ENCODE measurements at places on chromosomes 12 and 14. TPM values are rescaled to one million over a fixed set of nuclear protein-coding genes. Genes with fewer than 3 reads are reported as not detected.

DNA sequence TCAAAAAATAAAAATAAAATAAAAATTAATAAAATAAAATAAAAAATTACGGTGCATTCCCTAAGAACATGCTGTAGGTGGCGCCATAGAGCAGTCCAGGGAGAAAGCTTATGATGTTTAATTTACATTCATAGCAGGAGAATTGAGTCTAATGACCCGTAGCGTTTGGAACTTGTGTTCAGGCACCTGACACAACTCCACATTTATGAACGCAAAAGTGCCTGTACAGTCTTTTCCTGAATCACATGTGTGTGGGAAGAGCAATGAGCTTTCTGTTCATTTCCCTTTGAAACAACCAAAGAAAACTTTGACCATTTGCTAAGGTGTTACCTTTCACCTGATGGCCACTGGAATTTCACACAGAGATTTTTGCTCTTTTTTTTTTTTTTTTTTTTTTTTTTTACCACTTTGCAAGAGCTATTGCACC is 60.6 kb upstream of the KCNA1 start:
- H3K27ac ChIP-seq = no peak overlapping the region
- peaks cover 32% of the 10 kb centered on the region for H3K27me3 ChIP-seq
- peaks cover 1% of the 10 kb centered on the region for H3K4me1 ChIP-seq
- DNase-seq = no peak
- no peaks in the 10 kb centered on the region for H3K36me3 ChIP-seq

ART4 gene
- not detected for total RNA-seq

GAPDH gene
- total RNA-seq = 4,824 TPM

DNA sequence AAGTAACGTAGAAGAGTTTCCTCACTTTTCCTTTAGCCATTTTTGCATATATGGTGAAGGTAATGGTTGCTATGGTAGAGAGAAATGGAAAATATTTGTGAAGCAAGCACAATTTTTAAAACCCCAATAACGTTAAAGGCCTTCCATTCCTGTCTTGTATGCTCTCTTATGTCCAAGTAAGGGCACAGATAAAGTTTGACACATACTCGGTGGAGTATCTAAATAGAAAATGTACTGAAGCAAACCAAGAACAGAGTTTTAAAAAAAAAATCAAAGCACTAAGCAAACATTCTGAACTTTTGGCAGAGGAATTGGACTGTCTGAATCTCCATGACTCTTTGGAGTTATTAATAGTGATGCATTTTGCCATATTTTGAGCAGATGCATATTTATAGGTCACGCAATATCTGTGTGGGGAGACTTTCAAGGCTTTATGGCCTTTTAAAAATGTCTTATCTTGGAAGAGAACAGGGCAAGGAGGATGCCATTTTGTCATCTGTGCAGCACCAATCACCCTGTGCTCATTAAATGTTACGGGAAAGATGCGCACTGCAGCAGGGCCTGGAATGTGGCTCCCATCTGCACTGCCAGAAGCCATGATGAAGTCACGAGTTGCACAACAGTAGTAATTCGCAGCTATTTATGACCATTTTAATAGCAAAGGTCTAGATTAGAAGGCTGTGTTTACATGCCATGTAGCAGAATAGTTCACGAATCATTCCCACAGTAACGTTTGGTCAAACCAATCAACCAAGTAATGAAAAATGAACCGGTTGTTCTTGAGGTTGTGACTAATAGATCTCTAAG is 23.3 kb upstream of the AMIGO2 start:
- no peaks in the 10 kb centered on the region for H3K27me3 ChIP-seq
- H3K27ac ChIP-seq = no peak overlapping the region
- no peaks in the 10 kb centered on the region for H3K4me1 ChIP-seq
- no peak overlapping the region for H3K4me3 ChIP-seq
- DNase-seq = no peak
- peaks cover 28% of the 10 kb centered on the region for H3K36me3 ChIP-seq

DNA sequence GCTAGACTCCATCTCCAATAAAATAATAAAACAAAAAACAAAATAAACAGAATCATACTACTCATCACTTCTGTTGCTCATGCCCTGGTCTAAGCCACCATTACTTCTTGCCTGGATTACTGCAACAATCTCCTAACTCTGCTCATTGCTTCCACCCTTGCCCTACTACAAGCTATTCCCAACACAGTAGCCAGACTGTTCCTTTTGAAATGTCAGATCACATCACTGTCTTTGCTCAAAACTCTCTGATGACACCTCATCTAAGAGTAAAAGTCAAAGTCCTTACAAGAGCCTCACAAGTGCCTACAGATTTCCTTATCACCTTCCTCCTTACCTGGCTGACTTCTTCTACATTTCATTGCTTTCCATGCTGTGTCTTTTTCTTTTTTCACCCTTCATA is 10.0 kb downstream of the FBXO33 start:
- H3K4me3 ChIP-seq = no peak overlapping the region
- H3K27ac ChIP-seq = no peak overlapping the region
- H3K36me3 ChIP-seq = peaks cover 22% of the 10 kb centered on the region
- H3K4me1 ChIP-seq = peaks cover 14% of the 10 kb centered on the region
- no peaks in the 10 kb centered on the region for H3K27me3 ChIP-seq

GRCh38 chr12:106585521-106586277 is 2.9 kb downstream of the RFX4 start:
- DNase-seq = peak; percentile 41
- no peak overlapping the region for H3K27ac ChIP-seq
- H3K4me1 ChIP-seq = peaks cover 16% of the 10 kb centered on the region
- peaks cover 92% of the 10 kb centered on the region for H3K27me3 ChIP-seq
- H3K4me3 ChIP-seq = peak overlapping the region; percentile 12

DNA sequence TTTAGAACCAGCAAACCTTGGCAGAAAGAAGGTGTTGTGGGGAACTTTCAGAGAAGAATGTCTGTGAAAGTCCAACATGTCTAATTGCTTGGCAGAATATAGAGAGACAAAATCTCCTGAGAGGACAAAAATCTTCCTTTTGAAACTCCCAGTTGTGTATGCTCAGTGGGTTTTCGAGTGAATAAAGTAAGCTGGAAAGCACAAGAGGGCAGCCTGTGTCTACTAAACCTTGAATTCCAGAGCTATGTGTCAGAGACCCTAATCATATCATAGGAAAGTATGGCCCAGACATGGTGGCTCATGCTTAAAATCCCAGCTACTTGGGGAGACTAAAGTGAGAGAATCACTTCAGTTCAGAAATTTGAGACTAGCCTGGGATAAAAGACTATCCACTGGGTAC is 661.2 kb downstream of the SLC16A7 start:
- no peak for DNase-seq
- no peaks in the 10 kb centered on the region for H3K4me1 ChIP-seq

- DNase-seq = no peak
- no peak overlapping the region for H3K4me3 ChIP-seq
- no peak overlapping the region for H3K27ac ChIP-seq
- H3K36me3 ChIP-seq = no peaks in the 10 kb centered on the region
Observed at GRCh38 chr12:87405918-87406317, 623.3 kb downstream of the C12orf50 start.

- no peak for DNase-seq
- no peaks in the 10 kb centered on the region for H3K36me3 ChIP-seq
- H3K4me1 ChIP-seq = no peaks in the 10 kb centered on the region
Observed at GRCh38 chr12:66587912-66588311, 91.0 kb downstream of the GRIP1 start.

NOC4L gene
- total RNA-seq = 29.3 TPM

P2RX2 gene
- total RNA-seq = not detected

DNA sequence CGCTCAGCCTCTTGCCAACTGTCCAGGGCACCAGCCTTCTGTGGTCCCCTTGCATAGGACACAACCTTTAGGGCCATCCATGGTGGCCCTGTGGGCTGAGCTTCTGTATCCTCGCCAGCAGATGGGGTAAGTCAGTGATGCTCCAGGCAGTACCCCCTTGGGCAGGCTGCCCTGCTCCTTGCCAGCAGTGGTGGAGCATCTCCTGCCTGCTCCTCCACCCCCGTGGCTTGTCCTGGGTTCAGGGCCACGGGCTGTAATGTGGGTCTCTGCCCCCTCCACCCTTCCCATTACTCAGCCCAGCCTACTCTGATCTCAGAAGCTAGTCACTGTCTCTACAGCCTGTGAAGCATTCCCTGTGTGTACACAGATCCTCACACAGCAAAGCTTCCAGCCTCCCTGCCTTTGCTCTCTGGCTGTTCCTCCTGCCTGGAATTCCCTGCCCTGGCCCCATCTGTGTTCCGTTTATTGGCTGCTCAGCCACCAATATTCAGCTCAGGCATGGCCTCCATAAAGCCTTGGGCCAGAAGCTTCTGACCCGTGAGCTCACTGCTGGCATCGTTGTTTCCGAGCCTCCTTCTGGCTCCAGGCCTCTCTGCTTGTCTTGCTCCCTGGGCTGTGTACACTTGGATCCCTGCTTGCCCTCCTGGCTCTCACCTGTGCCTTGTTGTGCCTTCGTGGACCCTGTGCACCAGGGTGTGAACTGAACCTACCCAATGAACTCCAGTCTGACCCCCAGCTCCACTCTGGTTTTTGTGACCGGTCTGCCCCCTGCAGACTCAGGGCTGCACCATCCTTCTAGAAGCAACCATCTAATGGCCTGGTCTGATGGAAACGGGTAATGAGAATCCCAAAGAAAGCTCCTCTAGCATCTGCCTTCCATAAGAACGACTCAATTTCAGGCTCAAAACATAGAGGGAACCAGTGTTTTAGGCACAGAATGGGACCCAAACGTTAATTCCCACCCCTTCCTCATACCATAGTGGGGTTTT is 177.0 kb upstream of the PRMT8 start:
- no peaks in the 10 kb centered on the region for H3K4me1 ChIP-seq
- H3K4me3 ChIP-seq = no peak overlapping the region
- DNase-seq = no peak
- no peaks in the 10 kb centered on the region for H3K36me3 ChIP-seq
- no peaks in the 10 kb centered on the region for H3K27me3 ChIP-seq

DNA sequence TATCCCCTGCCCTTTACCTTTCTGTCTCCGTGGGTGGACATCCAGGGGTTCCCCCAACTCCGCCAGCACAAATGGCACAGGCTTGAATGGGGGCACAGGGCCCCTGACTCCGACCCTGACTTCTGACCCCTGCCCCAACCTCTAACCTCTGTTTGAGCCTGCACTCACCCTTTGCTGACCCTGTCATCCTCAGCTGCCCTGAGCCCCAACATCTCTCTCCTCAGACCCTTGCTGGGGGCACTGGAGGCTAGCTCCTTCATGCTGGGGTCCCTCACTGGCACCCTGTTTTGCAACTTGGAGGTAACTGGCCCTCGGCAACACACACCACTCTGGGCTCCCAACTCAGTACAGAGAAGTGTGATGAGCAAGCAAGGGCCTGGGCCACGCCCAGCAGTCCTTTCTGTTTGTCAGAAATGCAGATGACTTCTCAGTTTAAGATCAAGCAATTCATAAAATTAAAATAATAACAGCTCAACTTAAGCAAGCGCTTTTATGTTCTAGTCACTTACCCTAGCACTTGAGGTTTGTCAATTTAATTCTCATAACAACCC is 2.1 kb downstream of the IFI27 start:
- H3K36me3 ChIP-seq = peaks cover 27% of the 10 kb centered on the region
- H3K4me3 ChIP-seq = peak overlapping the region; percentile 85
- DNase-seq = no peak
- peaks cover 35% of the 10 kb centered on the region for H3K4me1 ChIP-seq

DNA sequence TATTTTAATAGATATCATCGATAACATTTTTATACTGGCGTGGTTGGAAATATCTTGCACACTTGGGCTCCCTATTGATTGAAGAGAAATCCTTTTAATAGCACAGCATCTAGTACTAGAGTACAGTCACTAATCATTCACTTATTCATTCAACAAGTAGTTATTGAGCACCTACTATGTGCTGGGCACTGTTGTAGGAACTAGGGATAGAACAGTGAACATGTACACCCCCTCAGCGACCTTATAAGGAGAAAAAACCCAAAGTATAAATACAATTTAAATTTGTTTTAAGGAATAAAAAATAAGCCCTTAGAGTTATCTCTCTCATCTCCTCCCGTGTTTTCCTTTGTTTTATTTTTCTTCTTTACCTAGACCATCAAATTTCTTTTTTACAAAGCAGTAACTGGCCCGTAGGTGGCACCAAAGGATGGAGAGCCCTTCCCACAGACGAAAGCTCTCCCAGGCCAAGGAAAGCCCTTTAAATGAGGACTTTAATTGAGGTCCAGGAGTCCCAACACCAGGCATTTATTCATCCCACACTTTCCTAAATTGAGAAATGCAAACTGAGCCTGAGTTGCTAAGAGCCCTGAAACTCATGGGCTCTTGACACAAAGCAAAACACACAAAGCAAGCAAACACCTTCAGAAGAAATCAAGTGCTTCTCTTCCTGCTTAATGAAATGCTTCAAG is 29.0 kb downstream of the PEBP1 start:
- H3K4me3 ChIP-seq = no peak overlapping the region
- peaks cover 29% of the 10 kb centered on the region for H3K36me3 ChIP-seq
- H3K27me3 ChIP-seq = no peaks in the 10 kb centered on the region
